ENCODE measurements at places on chromosomes 6 and 20.
A peak's percentile ranks its signal among the peaks of the same experiment; 100 is the strongest.

DNA sequence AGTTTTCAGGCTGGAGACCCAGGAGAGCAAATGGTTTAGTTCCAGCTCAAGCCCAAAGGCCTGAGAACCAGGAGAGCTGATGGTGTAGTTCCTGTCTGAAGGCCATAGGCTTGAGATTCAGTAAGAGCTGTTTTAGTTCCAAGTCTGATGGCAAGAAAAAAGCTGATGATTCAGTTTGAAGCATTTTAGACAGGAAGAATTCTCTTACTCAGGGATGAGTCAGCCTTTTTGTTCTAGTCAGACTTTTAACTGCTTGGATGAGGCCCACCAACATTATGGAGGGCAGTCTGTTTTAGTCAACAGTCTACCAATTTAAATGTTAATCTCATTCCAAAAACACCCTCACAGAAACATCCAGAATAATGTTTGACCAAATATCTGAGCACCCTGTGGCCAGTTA, 2.5 kb downstream of the ZSCAN26 start:
- no peak for DNase-seq

DNA sequence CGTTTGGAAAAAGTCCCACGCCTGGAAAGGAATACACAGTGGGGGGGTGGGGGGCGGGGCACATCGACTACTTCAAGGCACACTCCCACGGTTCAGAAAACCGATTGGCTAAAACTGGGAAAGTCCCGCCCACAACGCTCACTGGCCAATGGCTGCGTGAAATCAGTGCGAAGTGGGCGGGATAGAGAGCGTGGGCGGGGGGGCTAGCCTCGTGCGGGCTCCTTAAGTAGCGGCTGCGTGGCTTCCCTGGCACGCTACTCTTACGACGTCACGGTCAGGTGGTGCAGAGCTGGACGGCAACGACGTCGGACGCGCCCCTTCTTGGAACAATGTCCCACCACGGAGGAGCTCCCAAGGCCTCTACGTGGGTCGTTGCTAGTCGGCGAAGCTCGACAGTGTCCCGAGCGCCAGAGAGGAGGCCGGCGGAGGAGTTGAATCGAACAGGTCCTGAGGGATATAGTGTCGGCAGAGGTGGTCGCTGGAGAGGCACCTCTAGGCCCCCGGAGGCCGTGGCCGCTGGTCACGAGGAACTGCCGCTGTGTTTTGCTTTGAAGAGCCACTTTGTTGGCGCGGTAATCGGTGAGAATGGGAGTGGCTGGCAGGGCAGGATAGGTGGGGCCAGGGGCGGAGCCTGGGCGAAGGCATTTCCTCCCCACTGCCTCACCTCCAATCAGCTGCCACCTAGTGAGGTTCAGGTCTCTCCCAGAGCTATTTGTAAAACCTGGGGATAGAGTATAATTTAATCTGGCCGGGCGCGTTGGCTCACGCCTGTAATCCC, at the start of gene DDX43:
Gene DDX43, plus strand, starts transcription at position 252 of the 778 bp plus-strand sequence. Its CDS starts 78 bp downstream, at position 330.
- peak; percentile 7 for DNase-seq

DNA sequence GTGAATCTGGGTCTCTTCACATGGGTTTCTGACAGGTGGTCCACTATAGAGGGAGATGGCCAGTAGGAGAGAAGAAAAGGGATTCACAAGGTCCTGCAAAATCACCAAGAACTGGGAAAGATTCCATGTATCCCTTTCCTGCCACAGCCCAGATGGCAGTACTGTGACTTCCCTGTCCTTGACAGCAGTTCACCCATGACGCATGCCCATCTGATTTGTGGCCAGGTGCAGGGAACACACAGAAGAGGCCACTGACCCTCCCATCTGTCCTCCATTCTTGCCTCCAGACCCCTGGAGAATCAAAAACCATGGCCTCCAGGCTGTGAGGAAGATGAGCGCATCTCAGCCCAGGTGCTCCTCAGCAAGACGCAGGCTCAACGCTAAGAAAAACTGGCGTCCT, 183.1 kb upstream of the RREB1 start:
- no peak for DNase-seq

GRCh38 chr6:112562301-112563231, 215.4 kb downstream of the RFPL4B start:
- no peak for DNase-seq

- no peak for DNase-seq
These were observed 82.4 kb upstream of the TGM3 start for GRCh38 chr20:2213401-2213800.

GRCh38 chr6:136251394-136251793, 1.3 kb upstream of the MTFR2 start:
- DNase-seq, result no peak

- DNase-seq, result no peak
These were observed 60.6 kb upstream of the FAM184A start for GRCh38 chr6:119138906-119139541.

- DNase-seq, result no peak
These were observed 188.7 kb downstream of the CDC5L start for GRCh38 chr6:44576132-44576631.

GRCh38 chr20:19048995-19049501, 163.4 kb upstream of the SLC24A3 start:
- DNase-seq, result no peak

DNA sequence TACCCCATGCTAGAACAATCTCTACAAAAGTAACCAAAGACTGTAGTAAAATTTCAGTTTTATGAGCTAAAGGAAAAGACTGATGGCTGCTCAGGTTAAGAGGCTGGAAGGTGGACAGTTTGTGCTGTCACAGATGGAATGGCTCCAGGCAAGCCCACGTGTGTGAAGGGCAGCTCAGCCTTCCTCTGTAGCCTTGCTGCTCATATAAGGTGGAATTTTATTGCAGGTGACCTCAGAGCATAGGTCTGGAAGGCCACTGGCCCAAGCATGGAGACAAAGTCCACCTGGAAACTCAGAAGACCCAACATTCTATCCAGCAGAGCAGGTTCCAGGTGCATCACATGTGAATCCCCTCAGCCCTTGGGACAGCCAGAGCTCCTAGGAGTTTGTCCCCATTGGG, 53.6 kb downstream of the KAT14 start:
- no peak for DNase-seq

GRCh38 chr20:47252879-47253307, 103.6 kb downstream of the ZMYND8 start:
- DNase-seq, result no peak

GRCh38 chr20:53074811-53075314, 102.7 kb downstream of the TSHZ2 start:
- no peak for DNase-seq

GRCh38 chr6:133016631-133017030, 202.3 kb downstream of the RPS12 start:
- DNase-seq, result no peak

DNA sequence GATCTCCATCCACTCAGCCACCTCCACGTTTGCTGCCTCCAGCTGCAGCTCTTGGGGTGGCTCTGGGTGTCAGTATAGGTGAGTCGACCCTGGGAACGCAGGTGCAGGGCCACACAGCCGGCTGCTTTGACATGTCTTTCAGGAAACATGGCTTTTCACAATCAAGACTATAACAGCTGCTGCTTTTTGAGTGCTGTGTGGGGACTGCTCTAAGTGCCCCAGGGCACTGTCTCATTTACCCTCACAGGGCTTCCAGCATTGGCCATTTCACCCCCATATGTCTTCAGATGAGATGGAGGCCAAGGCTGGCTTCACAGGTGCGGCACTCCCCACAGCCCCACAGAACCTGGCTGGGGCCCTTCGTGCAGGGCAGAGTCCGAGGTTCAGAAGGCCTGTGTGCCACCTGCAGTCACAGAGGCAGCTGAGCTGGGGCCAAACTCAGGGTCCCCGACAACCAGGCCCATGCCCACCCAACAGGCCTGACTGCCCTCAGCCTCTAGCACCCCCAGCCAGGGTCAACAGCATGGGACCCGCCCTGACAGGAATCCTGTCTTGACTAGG, 14.9 kb upstream of the CST7 start:
- no peak for DNase-seq

DNA sequence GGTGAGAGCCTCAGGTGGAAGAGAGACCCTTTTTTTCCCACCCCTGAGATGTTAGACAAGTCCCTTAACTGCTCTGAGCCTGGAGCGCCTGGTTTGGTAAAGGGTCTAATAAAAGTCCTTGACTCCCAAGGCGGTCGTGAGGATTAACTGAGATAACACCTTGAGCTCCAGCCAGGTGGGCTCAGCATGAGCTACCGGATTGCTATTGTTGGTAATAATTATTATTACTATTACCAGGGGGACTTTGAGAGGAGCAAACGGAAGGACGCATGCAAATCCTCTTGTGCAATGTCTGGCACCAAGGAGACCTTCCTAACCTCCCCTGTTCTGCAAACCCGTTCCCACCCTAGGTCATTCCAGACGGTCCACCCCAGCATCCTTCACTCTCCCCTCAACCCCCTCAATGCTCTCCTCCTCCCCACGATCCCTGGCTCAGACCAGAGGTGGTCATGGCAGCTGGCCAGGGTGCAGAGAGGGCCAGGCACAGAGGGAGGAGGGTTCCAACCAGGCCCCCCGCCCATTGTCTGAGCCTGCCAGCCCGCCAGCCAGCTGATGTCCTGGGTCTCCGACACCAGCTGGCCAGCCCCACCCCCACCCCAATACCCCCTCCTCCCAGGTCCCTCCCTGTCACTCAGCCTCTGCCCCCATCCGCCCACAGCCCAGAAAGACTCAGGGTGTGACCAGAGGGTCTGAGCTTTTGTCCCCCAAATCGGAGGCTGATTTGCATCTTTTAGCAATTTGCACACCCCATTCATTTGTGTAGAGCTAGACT, 14.3 kb upstream of the CBFA2T2 start:
- DNase-seq, result no peak

- no peak for DNase-seq
These were observed 4.5 kb downstream of the FOXO3 start for GRCh38 chr6:108565091-108565766.

DNA sequence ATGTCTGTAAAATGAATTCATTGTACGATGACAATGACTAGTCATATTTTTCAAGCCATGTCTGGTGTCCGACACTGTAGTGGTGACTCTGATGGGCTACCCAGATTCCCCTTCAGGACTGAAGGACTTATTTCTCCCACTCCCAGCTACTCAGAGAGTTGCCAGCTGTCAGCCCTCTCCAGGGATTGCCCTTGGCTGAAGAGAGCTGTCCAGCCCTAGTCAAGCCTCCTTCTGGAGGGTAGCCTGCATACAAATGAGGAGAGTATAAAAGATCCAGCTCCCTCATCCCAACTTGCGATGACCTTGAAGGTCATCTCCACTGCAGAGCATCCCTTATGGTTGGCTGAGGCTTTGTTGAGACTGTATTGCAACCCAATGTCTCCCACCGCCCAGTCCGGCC, 29.9 kb downstream of the JPH2 start:
- DNase-seq, result no peak

DNA sequence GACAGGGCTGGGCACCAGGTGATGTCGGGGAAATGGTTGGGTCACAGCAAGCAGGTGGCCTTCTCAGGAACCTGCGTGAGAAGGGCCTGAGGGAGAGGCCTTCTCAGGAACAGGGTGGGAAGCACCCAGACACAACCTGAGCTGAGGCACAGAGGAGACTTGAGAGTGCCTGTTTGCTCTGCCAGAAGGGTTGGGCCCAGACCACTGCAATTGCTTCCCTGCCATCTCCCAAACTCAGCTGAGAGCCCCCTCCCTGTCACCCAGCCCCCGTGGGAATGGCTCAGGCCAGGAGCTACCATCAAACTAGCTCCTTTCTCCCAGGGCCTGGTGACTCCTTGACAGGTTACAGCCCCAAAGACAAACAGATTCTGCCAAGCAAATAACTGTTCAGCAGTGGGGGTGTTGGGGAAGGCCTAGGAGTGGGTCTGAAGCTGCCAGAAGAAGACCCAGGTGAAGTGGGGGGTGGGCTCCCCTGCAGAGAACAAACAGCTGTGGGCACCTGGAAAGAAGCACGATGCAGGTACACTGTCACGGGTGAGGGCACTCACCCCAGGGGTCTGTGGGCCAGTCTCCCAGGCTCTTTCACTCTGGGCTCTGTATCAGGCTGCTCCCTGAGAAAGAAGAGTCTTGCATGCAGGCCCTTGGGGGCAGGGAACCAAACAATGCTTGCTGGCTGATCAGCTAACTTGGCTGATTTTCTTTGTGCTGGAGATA, 30.4 kb upstream of the SPDEF start:
- DNase-seq, result no peak

DNA sequence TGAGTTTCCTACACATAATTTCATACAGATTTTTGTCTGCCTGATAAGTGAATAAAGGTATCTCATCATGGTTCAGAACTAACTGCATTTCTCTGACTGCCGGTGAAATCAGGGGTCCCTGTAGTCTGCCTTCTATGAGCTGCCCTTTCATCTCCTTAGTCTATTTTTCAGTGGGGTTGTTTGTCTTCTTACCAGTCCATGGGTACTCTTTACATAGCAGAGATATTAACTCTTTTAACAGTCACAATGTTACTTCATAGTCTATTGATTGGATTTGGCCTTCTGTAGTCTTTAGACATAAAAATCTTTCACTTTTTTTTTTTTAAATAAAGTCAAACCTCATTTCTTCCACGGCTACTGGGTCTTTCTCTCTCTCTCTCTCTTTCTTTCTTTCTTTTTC, 79.8 kb downstream of the RALGAPA2 start:
- DNase-seq, result no peak

GRCh38 chr6:129730477-129731165, 20.6 kb upstream of the ARHGAP18 start:
- no peak for DNase-seq

DNA sequence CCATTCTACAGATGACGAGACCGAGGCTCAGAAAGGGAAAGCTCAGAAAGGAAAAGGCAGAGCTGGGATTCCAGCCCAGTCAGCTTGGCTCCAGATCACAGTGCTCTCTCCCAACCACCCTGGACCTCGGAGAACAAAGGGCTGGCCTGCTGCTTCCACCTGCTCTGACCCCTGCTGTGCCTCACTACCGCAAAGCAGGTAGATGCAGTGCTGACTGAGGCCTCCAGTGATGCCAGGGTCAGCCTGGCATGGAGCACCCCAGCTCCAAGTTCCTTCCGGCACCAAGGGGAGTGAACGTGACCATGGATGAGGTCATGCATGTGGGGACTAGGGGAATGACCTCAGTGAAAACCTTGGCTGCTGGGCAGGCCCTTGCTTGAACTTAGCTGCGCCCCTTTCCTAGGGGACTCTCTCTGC, 20.7 kb upstream of the TLDC2 start:
- DNase-seq, result no peak
